ENCODE measurements at places on chromosomes 1 and 21.

GRCh38 chr1:242745079-242745478 is 220.6 kb upstream of the PLD5 start:
- no peak for DNase-seq

DNA sequence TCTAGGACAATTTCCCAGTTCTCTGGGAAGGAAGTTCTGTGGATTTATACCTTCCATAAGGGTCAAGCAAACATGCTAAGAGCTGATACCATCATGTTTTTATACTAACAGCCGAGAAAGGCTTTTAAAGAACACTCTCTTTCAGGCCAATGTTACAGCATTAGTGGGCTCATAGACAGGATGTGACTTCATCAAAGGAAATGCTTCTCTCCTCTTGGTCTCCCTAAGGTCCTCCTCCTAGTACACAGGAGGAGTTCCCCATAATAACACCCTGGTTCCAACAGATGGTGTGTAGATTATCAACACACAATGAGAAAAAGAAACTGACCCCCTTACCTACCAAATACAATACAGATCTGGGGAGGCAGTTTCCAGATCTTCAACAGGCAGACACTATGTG is 26.7 kb upstream of the GLIS1 start:
- DNase-seq = no peak

GRCh38 chr1:115951560-115951959 is 24.8 kb upstream of the SLC22A15 start:
- no peak for DNase-seq

DNA sequence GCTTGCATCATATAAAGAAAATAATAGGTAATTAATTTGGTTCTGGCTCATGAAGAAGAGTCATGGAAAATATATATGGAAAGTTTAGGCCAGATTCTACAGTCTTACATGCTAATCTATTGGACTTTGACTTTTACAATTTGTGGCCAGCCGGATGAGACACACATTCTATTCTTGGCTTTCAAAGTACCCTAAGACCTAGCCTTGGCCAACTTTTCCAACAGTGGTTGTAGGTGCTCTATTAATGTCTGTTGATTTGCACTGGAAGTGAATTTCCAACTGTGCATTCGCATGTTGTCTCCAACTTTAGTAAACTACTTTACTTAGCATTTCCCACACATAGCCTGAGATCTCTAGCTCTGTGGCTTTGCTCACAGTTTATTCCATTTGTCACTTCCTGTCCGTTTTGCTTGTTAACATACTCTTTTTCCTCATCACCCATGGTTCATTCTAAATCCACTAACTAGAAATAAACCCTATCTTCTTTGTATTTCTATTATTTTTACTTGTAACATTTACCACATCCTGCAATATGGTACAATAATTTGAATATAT is 644.0 kb downstream of the PTPRC start:
- no peak for DNase-seq

GRCh38 chr21:41393876-41394465 is 32.1 kb upstream of the MX1 start:
- DNase-seq = no peak

- DNase-seq = peak; percentile 69
Measured at GRCh38 chr1:67708606-67709005, 23.6 kb downstream of the GADD45A start.

DNA sequence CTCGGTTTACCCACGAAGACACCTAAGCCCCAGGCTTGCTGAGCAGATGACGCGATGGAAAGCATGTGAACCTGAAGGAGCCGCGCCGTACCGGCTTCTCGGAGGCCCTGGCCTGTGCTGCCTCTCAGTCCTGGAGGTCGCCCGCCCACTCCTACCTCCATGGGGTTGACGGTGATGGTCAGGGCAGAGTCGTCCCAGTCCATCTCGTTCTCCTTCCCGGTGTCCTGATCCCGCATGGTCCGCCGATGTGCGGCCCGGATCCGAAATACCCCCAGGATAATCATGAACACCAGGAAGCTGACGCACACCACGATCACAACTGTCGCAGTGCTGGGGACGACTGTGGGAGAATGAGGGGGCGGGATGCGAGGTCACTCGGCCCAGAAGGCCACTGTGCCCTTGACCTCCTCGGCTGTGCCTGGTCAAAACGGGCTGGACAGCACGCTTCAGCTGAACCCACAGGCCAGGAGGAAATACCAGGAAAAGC is 79.6 kb downstream of the PIK3CD start:
- no peak for DNase-seq

DNA sequence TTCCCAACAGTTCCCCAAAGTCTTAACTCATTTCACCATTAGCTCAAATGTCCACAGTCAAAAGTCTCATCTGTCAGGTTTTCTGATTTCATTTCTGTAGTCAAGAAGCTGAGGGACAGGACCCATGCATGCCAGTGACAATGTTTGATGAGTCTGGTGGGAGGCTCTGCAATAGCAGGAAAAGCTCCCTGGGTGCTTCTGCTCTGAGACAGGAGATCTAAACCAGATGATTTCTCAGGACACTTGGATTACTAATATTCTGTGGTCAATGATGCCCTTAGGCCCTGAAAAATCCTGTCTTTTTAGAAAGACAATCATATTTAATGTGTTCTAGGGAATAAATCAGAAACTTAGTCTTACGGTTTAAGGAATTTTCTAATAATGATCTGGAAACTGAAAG is 56.4 kb downstream of the PCBP3 start:
- no peak for DNase-seq

DNA sequence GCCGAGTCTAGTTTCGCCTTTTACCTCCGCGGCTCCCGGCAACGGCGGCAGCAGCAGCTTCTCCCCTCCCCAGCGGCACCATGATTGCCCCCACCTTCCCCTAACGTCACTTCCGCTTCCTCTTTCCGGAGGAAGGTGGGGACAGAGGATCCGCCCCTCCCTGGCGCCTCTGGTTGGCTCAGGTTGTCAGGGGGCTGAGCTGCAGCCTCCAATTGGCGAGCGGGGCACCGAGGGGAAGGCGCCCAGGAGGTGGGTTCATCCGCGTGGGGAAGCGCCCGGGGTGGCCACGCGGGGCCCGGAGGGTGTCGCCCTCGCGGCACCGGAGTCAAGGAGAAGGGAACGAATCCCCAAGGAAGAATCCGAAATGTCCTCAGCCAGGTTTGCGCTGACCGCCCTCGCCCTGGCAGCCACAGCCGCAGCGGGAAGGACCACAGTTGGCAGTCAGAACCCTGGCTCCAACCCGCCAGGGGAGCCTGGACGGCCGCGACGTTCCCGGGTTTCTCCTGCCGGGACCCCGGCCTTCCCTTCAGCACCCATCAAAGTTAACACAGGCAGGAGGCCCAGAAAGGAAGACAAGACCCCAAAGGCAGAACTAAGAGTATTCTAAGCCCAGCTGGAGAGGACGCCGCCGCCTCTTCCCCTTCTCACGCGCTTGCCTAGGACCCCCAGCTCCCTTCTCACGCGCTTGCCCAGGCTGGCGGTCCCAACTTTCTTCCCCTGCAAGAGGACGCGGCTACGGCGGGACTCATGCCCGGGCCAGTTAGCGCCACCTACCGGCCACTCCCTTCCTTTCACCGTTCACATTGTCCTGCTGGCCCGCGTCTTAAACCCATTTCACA is at the start of gene MTF1:
Gene MTF1 (minus strand): TSS at position 86 of the 839 bp plus-strand sequence. CDS start 1,934 bp downstream, outside the sequence.
- peak; percentile 97 for DNase-seq

DNA sequence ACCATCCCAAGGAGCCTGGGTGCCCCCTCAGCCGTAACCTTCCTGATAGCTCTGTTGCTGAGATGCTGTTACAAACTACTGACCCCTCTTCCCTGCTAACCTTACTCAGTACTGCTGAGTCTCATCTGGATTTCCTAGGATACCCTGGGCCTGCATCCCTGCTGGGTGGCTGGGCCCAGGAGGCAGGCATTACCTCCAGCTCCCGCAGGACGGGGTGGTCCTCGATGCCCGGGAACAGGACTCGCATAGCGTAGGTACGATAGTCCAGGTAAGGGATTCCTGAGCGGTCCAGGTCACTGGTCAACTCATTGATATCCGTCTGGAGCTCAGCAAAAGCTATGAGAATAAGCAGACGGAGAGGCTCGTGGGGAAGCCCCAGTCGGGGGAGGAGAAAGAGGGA is 131.9 kb upstream of the CD34 start:
- DNase-seq = no peak

DNA sequence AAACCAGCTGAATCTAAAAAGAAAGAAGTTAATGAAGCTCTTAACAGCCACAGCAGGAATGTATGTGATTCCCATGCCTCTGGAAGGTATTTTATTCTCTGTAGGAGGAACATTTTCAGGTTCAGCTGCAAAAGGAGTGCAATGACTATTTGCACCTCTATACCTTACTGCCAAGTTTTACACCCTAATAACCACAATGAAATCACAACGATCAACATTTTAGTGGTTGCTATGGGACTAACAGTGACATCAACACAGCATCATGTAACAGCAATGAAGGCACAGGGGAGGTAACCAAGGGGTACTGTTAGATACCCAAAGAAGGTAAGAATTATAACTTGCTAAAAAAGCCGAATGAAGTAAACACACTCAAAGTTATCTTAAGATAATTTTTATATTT is 116.3 kb upstream of the HP1BP3 start:
- DNase-seq = peak; percentile 14

DNA sequence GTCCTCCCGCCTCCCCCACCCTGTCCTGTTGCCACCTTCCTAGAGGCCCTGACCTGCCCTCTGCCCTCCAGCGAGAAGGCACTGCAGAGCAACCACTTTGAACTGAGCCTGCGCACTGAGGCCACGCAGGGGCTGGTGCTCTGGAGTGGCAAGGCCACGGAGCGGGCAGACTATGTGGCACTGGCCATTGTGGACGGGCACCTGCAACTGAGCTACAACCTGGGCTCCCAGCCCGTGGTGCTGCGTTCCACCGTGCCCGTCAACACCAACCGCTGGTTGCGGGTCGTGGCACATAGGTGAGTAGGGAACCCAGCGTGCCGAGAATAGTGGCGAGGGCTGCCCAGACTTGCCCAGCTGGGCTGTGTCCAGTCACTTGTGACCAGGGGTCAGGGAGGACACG is 20.4 kb downstream of the RNF223 start:
- DNase-seq = no peak

DNA sequence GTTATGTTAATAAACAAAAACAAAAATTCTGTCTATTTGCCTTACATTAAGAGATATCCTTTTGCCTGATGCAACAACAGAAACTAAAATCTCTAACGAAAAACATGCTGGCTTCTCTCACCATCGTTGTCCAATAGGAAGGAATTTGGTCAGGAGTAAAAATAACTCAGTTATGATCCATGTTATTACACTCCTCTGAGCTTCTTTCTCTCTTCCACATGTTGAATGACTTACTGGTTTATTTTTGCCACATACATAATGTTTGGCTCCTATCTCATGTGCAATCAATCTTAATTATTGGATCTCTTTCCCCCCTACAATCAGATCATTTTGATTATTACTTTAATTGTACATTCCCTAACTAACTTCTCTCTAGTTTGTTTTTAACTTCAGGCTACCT is 688.4 kb downstream of the USP25 start:
- DNase-seq = no peak

DNA sequence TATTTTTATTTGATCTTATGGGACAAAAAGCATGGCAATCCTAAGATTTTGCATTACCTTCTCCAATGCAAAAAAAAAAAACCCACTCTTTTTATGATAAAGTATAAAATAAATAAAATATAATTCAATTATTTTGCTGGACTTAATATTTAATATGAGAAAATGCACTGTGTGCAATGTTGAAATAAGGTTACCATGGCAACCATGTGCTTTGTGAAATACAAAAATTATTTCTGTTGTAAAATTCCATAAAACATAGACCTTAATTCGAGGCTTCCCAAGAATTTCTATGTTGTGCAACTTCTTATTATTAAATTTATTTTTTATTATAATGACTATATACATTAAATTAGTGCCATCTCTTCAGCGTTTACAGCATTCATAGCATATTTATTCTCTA is 989.5 kb downstream of the MRPL39 start:
- no peak for DNase-seq

DNA sequence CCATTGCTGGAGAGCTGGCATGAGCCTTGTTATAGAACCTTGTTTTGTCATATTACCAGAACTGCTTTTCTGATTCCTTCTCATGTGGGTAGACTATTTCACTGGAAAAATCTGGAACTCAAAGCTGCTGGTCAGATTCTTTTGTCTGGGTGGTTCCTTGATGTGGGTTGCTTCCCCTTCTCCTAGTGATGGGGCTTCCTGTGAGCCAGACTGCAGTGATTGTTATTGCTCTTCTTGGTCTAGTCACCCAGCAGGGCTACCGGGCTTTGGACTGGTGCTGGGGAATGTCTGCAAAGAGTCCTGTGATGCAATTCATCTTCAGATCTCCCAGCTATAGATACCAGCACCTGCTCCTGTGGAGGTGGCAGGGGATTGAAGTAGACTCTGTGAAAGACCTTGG is 59.4 kb downstream of the GPR137B start:
- no peak for DNase-seq

GRCh38 chr1:206681359-206681758 is 3.3 kb upstream of the MAPKAPK2 start:
- DNase-seq = no peak

DNA sequence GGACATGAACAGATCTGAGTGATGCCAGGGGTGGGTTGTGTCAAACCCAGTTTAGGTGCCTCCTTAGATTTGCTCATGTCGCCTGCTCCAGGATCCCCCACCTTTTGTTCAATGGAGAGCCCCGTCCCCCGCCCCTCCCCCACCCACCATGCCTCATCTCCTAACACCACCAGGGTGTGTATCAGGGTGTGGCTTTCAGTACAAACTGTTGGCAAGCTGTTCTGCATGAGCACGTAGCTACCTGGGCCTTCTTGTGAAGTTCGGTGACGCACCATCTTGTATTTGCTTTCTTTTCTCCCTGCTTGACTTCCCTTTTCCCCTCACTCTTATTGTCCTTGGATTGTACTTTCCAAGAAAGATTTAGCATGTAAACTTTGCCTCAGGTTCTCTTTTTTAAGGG is 94.8 kb downstream of the EBNA1BP2 start:
- no peak for DNase-seq

DNA sequence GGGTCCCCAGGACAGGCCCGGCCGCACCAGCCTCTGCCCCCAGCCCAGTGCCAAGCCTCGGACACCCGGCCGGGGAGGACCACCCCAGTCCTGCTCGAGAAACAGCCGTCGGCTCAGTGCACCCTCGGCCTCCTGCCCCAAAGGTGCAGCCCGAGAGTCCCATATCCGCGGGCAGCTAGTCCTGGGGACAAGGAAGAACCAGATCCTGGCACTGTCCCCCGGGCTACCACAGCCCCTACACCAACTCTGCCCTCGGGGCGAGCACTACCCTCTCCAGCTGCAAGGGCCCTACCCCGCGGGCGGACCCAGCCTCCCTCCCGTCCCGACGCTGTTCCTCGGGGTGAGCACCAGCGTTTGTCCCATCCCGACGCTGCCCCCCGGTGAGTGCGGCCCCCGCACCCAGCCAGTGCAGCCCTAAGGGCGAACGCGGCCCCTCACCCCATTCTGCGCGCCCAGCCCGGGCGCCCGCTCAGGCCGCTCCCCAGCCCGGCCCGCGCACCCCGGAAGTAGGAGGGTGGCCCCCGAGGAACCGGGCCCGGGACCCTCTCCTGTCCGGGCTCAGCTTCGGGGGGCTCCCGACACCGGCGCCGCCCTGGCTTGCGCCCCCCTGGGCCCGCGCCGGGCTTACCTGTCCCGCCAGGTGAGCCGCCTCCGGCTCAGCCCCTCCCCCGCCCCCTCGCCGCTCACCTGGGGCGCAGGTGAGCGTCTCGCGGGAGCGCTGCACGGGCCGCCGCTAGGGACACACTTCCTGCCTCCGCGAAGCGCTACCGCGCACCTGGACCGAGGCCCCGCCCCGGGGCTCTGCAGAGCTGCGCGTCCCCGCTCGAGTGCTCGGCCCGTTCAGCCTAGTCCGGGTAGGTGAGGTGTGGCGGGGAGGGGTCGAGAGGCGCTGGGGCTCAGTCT is at the start of gene KDF1:
Gene KDF1 (minus strand): TSS at position 747 of the 903 bp plus-strand sequence. CDS start 8,088 bp downstream, outside the sequence.
- peak; percentile 91 for DNase-seq

- DNase-seq = no peak
Measured at GRCh38 chr1:201504799-201505502, 2.0 kb downstream of the CSRP1 start.

- no peak for DNase-seq
Measured at GRCh38 chr1:111515291-111516004, 12.0 kb upstream of the ADORA3 start.
